ENCODE measurements at places on chromosomes 12 and 14.
A peak's percentile ranks its signal among the peaks of the same experiment; 100 is the strongest.

DNA sequence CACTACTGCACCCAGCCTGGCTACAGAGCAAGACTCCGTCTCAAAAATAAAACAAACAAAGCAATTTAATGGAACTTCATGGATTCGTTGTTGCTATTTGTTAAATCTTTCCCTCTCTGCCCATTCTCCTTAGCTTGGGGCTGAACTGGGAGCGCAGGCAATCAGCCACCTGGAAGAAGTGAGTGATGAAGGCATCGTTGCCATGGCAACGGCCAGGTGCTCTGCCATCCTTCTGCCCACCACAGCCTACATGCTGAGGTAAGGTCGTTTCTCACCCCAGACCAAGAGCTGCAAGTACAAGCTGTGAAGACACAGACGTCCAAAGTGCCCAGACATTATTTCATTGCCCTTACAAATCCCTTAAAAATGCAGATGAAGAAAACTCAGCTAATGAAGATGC is 19.1 kb downstream of the AMDHD1 start:
- no peak for DNase-seq

DNA sequence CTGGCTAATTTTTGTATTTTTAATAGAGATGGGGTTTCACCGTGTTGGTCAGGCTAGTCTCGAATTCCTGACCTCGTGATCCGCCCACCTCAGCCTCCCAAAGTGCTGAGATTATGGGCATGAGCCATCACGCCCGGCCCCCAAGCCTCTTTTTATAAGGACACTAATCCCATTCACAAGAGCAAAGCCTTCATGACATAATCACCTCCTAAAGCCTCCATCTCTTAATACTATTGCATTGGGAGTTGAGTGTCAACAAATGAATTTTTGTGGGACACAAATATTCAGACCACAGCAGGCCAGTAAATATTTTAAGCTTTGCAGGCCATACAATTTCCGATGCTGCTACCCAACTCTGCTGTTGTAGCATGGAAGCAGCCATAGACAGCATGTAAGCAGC is 10.9 kb downstream of the RNF212B start:
- no peak for DNase-seq

DNA sequence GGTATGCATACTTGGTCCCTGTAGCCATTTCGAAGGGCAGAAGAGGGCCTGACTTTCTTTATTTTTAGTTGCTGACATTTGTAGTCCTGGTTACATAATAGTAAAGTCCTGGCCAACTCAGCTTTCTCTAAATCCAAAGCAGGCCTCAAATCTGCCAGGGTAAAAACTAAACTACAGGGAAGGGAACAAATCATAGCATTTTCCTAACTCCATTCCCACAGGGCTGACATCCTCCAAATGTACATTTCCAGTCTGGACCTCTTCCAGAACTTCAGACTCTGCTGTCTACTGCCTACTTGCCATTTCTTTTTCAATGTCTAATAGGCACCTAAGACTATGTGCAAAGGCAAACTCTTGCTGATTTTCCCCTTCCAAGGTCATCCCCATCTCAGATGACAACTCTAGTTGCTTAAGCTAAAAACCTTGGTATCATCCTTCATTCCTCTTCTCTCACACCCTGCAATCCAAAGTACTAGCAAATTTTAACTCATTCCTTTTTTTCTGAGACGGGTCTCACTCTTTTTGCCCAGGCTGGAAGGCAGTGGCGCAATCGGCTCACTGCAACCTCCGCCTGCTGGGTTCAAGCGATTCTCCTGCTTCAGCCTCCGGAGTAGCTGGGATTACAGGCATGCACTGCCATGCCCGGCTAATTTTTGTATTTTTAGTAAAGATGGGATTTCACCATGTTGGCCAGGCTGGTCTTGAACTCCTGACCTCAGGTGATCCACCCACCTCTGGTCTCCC is 2.0 kb downstream of the DDIT3 start:
- no peak for DNase-seq

DNA sequence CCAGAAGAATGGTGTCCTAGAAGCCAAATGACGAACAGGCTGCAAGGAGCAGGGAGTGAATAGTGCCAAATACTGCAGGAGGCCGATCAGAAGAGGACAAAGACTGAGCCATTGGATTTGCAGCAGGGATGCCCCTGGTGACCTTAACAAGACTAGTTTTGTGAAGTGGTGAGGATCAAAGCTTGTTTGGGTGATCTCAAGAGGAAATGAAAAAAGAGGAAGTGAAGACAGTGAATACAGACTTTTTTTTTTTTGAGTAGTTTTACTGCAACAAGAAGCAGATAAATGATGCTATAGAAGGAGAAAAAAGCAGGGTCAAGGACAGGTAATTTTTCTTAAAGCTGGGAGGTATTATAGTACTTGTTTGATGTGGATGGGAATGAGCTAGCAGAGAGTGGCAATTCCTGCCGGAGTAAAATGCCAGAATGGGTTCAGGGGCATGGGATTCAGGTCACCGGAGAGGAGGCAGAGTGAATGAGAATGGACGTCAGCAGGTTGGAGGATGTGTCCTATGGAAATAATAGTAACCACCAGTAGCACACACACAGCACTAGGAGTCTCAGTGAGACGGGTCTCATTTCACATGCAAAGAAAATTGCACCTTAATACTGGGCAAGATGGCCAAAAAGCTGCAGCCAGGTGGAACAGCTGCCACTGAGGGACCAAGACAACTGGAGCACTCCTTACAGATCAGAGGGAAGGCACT is 345.8 kb upstream of the CCDC196 start:
- DNase-seq, result no peak

DNA sequence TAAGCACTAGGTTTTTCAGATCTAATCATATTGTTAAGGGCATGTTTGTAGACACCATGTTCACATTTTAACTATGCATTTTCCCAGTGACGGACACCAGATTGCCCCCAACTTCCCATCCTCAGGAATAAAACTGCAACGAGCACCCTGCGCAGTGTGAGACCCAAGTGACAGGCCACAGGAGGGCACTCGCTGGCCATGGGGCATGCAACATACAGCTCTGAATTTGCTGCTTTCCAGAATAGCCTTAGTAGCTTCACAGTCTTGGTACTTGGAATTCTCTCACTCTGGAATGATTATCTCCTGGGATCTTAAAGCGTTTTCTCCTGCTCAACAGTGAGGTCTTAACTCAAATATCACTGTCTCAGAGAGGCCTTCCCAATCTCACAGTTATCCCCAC is 972 bp upstream of the DDX47 start:
- DNase-seq, result no peak

- no peak for DNase-seq
These were observed 5.9 kb downstream of the PSMB5 start for GRCh38 chr14:23028799-23029198.

DNA sequence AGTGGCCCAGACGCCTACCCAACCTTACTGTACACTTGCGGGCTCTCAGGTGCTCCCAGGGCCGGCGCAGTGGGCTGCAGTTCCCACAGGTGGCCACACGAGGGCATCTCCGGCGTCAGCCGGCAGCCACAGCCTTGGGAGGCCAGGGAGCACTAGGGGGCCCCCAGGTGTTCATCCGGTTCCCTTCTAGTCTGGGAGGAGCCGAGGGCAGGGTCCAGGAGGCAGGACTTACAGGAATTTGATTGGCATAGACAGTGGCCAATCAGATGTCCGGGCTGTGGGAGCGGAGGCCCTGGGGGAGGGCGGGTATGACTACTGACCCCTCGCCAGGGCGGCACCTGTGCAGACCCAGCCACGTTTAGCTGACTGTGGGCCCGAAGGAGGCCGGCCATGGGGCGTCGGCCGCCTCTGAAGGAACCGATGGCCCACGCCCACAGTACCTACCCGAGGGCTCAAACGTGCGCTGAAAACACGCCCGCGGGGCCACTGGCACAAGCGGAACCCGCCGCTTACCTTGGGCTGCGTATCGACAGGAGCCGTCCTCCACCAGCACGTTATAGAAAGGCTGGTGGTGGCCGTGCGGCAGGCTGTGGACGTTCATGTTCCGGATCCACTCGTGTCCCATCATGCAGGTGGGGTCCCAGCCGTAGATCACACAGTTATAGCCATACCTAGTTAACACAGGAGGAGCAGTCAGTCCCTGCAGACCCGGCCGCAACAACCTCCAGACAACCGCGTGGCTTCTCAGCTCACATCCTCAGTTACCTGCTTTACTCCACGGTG is 34.8 kb downstream of the FBXO21 start:
- peak; percentile 88 for DNase-seq

GRCh38 chr12:2858334-2858733 is 1.5 kb upstream of the TEX52 start:
- DNase-seq, result no peak

- peak; percentile 96 for DNase-seq
These were observed at the start of gene ZFP36L1 for GRCh38 chr14:68792979-68793733. TSS of gene ZFP36L1 (minus strand) at chr14:68793067. CDS start at chr14:68792938, 129 bp downstream.

- DNase-seq, result no peak
These were observed 49.5 kb downstream of the TSPAN19 start for GRCh38 chr12:84986586-84986985.

DNA sequence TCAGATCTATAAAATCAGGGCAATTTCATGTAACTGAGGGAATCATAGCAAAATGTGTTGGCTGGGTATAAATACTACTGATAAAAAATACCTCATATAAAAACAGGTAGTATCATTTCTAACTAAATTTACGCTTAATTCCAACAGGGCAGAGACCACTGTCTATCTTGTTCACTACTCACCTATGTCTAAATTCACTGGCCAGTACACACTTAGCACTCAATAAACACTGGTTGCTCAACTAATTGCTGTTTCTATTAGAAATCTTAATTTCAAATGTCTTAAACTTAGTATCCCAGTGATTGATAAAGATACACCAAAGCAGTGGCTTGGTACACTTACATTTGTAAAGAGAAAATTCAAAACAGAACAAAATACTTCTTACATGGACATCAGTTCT is 55.6 kb downstream of the HNRNPC start:
- no peak for DNase-seq

- DNase-seq, result no peak
These were observed 253.7 kb downstream of the DUSP6 start for GRCh38 chr12:89098441-89099112.

DNA sequence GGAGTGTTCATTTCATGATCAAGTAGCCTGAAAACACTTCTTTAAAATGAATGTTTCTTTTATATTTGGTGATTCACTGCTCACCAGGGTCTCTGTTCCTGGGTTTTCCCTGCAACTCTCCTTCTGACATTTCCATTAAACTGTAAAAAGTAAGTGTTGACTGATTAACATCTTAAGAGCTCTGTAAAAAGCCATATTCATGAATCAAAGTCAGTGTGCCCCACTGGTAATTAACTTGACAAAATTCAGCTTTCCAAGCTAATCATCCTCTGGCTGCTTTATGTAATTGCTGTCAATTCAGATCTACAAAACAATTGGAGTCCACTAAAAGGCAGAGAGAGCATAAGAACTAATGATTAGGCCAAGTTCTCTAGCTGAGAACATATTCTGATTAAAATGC is 41.6 kb downstream of the CNTN1 start:
- DNase-seq, result no peak

DNA sequence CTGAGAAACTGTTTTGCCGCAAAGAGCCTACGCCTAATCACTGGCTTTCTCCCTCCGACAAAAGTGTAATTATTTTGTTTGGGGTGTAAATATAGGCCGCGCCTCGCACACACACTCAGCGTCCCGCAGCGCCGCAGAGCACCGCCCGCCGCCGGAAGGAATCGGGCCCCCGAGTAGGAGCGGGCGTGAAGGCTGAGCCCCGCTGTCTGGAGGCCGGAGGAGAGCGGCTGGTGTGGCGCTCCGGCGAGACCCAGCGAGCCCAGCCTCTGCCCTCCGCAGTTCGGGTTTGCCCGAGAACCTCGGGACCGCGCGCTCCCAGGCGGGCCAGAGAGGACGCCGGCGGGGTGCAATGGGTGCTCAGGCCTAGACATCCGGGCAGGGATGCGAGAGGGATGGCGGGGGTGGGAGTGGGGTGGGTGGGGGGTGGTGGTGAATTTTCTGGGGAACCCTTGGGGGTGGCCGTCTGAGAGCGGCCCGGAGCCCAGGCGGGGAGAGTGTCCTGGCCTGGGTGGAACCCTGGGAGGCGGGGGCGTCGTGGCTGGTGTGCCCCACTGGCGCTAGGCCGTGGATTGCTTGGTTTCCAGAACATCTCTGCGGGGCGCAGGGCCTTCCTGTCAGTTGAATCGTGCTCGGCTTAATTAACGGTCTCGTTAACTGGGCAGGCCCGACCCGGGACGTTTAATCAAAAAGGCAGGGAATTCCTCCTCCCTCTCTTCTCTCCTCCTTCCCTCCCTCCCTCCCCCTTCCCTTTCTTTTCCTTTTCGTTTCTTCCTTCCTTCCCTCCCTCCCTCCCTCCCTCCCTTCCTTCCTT is 4.7 kb upstream of the LHX5 start:
- no peak for DNase-seq

- no peak for DNase-seq
These were observed 2.7 kb downstream of the PCNX4 start for GRCh38 chr14:60094306-60094897.
